HL-60 (cell line): ENCODE measurements at places on chromosomes 7 and 10.
A peak's percentile ranks its signal among the peaks of the same experiment; 100 is the strongest.

DNA sequence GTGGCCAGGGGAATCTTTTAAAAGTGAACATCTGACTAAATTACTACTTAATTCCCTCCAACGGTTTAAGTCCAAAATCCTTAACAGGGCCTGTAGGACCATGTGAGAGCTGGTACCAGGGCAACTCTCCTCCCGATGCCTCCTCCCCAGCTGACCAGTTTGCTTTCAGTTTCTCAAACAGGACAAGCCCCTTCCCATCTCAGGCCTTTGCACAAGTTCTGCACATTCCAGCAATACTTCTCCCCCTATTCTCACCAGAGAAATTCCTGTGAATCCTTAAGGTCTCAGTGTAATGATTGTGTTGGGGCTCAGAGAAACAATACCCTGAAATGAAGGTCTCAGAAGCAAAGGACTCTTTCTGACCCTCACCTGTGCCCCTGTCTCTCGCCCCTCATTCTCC is 8.0 kb upstream of the CALHM1 start:
- no peak for DNase-seq

GRCh38 chr10:124255556-124255955 is 162.2 kb upstream of the CHST15 start:
- DNase-seq: no peak

DNA sequence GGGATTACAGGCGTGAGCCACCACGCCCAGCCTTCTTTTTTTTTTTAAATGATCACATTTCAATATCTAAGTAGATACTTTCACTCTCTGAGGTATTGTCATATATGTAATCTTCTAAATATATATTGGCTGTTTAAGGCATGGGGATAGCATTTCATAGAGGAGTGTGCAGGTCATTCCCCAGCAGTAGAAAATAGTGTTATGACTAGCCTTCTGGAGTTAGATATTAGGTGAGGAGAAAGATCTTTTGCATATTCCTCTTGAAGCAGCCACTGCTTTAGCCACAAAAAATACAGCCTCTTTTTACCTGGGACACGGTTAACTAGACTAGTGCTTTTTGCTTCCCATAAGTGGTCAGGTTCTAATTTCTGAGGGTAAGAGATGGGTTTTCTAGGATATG is 28.9 kb downstream of the ADD3 start:
- DNase-seq: no peak

DNA sequence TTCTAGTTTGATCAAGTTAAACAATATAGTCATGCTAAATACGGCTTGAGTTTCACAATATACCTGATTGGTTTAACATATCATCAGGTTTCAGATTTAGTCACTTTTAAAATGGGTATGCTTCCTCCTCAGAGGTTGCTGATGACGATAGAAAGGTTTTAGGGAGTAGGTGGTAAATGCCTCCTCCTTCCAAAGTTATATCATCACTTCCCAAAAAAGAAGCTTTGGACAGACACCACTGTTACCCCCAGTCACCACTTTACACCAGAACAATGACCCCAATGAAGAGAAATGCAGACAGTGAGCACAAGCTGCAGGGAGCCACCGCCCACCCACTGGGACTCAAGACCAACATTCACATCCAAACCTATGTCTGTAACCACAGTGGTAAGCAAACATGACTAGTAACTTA is 244.6 kb downstream of the SORCS1 start:
- no peak for DNase-seq

DNA sequence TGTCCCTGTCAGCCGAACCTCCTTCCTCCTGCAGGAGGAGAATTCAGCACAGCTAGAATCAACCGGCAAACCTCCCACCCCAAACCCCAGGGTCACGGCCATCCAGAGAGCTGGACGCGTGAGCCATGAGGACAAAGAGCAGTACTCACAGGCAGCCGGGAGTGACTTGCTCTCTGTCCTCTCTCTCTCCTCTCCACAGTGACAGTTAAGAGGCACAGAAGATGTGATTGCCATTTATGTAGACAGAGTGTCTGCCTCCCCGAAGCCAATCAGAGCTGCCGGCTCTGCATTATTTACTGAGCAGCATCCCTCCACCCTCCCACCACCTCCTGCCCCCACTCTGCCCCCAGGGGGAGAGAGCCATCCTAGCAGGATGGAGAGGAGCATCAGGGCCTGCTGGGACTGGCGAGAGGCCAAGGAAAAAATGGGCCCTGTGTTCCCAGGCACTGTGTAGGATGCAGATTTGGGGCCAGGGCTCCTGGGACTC is 4.3 kb downstream of the DDC start:
- no peak for DNase-seq

GRCh38 chr10:119597405-119598186 is 832 bp upstream of the TIAL1 start:
- DNase-seq: no peak

- DNase-seq: no peak
Observed at GRCh38 chr10:474946-475345, 214.5 kb downstream of the DIP2C start.

DNA sequence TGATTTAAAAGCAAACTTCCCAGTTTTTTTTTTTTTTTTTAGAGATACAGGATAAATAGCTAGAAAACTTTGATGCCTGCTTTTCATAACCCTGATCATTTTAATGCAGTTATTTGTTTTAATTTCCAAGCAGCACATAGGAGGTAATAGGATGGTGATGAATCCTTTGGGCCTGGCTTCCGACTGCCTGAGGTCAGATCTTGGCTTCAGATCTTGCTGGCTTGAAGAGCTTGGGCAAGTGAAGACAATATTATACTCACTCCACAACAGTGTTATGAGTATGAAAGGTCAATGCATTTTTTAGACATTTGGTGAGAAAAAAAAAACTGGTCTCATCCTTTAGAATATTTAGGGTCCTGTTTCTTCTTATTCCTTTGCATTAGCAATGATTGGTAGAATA is 124.8 kb upstream of the PRKCQ start:
- DNase-seq: no peak

DNA sequence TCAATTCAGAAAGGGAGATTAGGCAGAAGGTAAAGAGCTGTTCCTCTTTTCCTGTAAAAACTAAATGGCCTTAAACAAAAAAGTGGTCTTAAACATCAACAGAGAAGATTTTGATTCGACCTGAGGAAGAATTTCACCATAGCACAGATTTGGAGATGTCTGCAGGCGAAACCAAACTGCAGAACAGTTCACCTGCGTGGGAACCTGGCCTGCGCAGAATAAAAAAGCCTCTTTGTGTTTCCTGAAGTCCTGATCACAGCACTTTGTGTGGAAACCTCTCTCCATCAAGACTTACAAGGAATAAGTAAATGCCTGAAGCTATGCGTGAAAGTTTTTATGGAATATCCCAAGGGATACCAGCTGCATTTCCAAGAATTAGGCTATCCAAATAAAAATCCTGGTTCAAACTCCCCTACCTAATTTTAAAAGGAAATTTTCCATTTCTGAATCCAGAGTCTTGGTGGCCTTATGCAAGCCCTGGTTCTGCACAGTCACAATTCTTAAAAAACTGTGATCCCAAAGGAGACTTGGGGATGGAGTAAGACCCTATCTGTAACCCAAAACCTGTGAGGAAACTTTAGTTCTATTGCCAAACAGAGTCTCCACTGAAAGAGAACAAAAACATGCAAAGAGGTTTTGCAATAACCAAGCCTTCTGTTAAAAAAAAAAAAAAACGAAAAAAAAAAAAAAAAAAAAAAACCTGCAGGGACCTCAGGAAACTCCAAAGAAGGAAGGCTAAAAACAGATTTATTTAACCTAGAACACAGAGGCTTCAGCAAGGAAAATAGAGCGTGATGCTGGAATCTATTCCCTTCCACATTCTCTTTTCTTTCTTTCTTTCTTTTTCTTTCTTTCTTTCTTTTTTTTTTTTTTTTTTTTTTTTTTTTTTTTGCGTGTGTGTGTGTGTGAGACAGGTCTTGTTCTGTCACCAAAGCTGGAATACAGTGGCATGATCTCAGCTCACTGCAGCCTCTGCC is 10.4 kb downstream of the CALML3 start:
- DNase-seq: peak; percentile 25

DNA sequence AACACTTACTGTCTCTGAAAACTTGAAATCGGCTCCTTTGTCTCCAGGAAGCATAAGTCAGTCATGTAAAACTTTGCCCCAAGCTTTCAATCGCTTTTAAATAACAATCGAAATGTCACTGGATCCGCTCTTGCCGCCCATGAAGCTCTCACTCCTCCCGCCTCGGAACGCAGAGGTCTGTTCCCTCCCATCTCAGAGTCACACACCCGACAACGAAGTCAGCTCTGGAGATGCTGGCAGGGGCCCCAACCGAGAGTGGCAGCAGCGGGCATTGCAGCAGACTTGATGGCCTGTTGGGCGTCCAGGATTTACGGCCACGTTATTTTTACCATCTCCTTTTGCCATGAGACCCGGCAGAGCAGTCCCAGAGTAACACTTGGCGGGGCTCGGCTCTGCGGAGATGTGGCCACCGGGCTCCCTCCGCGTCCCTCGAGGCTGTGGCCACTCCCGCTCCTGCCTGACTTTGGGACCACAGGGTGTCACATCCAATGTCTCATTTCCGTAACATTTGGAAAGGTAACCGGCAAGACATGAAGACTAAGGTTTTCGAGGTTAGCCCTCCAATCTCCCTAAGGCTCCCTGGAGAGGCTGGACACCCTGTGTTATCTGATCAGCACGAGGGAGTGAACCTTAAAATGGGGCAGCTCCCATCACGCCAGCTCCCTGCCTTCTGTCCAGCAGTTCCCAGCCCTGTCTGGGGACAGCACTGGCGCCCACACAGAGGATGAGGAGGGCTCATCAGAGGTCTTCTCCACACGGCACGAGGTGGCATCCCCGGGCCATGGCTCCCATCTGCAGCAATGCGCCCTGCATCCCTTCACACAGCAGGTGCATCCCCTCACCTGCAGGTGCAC is 62.8 kb upstream of the ADGRA1 start:
- DNase-seq: no peak

GRCh38 chr7:103119791-103120291 is 29.1 kb downstream of the NAPEPLD start:
- no peak for DNase-seq

DNA sequence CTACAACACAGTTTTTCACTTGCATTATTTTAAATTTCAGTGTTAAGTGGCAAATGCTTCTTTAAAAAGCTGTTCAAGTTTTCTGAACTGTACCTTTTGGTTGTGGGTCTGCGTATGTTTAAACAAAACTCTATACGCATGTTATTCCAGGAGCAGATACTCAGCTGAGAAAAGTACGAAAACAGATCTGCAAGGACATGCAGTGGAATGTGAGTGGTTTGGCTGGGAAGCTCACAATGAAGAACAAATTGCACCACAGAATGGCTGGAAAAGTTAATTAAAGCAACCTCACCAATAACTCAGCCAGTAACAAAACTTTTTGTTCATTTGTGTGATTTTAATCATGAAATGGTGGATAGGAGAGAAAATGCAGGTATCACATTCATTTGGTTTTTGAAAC is 17.6 kb downstream of the GLI3 start:
- no peak for DNase-seq
